Nephron progenitor cell (in vitro differentiated cells): ENCODE measurements at places on chromosomes 11 and 22.
A peak's percentile ranks its signal among the peaks of the same experiment; 100 is the strongest.

GRCh38 chr11:87425391-87425790, 387.7 kb downstream of the TMEM135 start:
- no peaks in the 10 kb centered on the region for H3K4me1 ChIP-seq
- no peak for DNase-seq
- H3K4me3 ChIP-seq, result no peak overlapping the region
- no peak overlapping the region for H3K27ac ChIP-seq

DNA sequence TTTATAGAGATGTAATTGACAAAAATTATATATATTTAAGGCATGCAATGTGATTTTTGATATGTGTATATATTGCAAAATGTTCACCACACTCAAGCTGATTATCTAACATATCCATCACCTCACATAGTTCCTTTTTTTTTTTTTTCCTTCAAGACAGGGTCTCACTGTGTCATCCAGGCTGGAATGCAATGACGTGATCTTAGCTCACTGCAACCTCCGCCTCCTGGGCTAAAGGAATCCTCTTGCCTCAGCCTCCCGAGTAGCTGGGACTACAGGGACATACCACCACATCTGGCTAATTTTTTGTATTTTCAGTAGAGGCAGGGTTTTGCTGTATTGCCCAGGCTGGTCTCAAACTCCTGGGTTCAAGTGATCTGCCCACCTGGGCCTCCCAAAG, 65.1 kb upstream of the SLC35C1 start:
- peaks cover 6% of the 10 kb centered on the region for H3K36me3 ChIP-seq
- peaks cover 10% of the 10 kb centered on the region for H3K4me1 ChIP-seq
- DNase-seq, result no peak
- peaks cover 9% of the 10 kb centered on the region for H3K27me3 ChIP-seq
- H3K27ac ChIP-seq, result no peak overlapping the region

DNA sequence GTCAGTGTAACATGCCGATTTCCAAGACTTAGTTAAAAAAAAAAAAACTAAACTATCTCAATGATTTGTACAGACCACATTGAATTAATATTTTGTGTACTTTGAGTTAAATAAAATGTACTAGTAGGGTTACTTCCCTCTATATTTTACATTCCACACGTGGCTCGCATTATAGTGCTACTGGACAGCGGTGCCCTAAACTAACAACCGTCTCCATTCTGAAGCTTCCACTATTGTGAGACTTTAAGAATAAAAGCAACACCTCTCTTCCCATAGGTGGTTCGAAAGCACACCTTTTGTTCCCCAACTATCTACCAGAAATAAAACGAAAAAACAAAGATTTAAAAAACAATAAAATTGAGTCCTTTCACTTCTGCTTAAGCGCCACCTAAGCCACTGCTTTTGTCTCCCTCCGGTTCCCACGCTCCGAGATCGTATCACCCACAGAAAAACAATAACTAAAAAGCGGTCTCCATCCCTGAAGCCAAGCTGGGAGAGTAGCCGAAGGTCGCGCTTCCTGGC, 380 bp upstream of the TTC17 start:
- peaks cover 17% of the 10 kb centered on the region for H3K36me3 ChIP-seq
- peaks cover 10% of the 10 kb centered on the region for H3K27me3 ChIP-seq
- DNase-seq, result no peak
- H3K4me3 ChIP-seq, result peak overlapping the region; percentile 93
- H3K27ac ChIP-seq, result peak overlapping the region; percentile 65

- no peaks in the 10 kb centered on the region for H3K4me1 ChIP-seq
- H3K4me3 ChIP-seq, result no peak overlapping the region
- no peak for DNase-seq
- no peaks in the 10 kb centered on the region for H3K27me3 ChIP-seq
- no peaks in the 10 kb centered on the region for H3K36me3 ChIP-seq
- no peak overlapping the region for H3K27ac ChIP-seq
These were observed 738.4 kb upstream of the RAG2 start for GRCh38 chr11:37336401-37336800.

GRCh38 chr22:45071618-45072017, 61.8 kb upstream of the PHF21B start:
- H3K36me3 ChIP-seq, result no peaks in the 10 kb centered on the region
- peaks cover 85% of the 10 kb centered on the region for H3K27me3 ChIP-seq
- no peak overlapping the region for H3K4me3 ChIP-seq

- DNase-seq, result no peak
- peaks cover 6% of the 10 kb centered on the region for H3K4me1 ChIP-seq
- H3K36me3 ChIP-seq, result no peaks in the 10 kb centered on the region
- no peak overlapping the region for H3K4me3 ChIP-seq
These were observed 301.8 kb upstream of the FAT3 start for GRCh38 chr11:91922846-91923245.

- H3K4me1 ChIP-seq, result peaks cover 28% of the 10 kb centered on the region
- DNase-seq, result no peak
- peaks cover 8% of the 10 kb centered on the region for H3K36me3 ChIP-seq
- H3K27ac ChIP-seq, result no peak overlapping the region
- H3K4me3 ChIP-seq, result no peak overlapping the region
These were observed 5.0 kb downstream of the TPCN2 start for GRCh38 chr11:69053546-69054396.

- H3K4me1 ChIP-seq, result peaks cover 7% of the 10 kb centered on the region
- DNase-seq, result no peak
- H3K27me3 ChIP-seq, result peaks cover 15% of the 10 kb centered on the region
- H3K36me3 ChIP-seq, result no peaks in the 10 kb centered on the region
These were observed 17.5 kb upstream of the GAL start for GRCh38 chr11:68666849-68667248.

GRCh38 chr11:2522631-2523255, 77.9 kb downstream of the KCNQ1 start:
- no peaks in the 10 kb centered on the region for H3K36me3 ChIP-seq
- peaks cover 33% of the 10 kb centered on the region for H3K27me3 ChIP-seq
- H3K27ac ChIP-seq, result no peak overlapping the region
- H3K4me3 ChIP-seq, result no peak overlapping the region
- peaks cover 23% of the 10 kb centered on the region for H3K4me1 ChIP-seq

DNA sequence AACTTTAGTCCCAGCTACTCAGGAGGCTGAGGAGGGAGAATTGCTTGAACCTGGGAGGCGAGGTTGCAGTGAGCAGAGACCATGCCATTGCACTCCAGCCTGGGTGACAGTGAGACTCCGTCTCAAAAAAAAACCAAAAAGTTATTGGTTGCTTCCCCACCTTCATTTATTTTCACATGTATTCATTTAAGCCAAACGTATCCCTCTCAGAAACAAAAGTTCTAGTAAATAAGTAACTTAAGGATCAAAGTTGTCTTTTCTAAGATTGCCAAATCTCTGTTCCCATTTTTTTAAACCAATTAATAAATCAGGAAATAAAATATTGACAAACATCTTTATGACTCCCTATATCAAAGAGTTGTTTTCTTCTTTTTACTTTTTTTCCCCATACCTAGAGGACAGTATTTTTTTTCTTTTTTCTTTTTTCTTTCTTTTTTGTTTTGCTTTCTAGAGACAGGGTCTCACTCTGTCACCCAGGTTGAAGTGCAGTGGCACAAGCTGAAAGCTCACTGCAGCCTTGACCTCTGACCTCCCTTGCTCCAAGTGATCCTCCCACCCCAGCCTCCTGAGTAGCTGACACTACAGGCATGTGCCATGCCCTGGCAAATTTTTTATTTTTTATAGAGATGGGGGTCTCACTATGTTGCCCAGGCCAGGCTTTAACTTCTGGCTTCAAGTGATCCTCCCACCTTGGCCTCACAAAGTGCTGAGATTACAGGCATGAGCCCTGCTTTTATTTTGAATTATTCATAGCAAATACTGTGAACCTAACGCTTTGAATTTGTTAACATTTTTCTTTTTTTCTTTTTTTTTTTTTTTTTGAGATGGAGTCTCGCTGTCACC, 11.4 kb downstream of the ZFTA start:
- no peak overlapping the region for H3K27ac ChIP-seq
- H3K4me1 ChIP-seq, result peaks cover 20% of the 10 kb centered on the region
- H3K27me3 ChIP-seq, result no peaks in the 10 kb centered on the region
- DNase-seq, result peak; percentile 17
- no peak overlapping the region for H3K4me3 ChIP-seq
- peaks cover 49% of the 10 kb centered on the region for H3K36me3 ChIP-seq

- H3K4me3 ChIP-seq, result no peak overlapping the region
- H3K27ac ChIP-seq, result no peak overlapping the region
- peaks cover 13% of the 10 kb centered on the region for H3K4me1 ChIP-seq
- H3K36me3 ChIP-seq, result peaks cover 59% of the 10 kb centered on the region
- peaks cover 2% of the 10 kb centered on the region for H3K27me3 ChIP-seq
- peak; percentile 47 for DNase-seq
These were observed 18.8 kb downstream of the PRPF19 start for GRCh38 chr11:60887556-60887955.

DNA sequence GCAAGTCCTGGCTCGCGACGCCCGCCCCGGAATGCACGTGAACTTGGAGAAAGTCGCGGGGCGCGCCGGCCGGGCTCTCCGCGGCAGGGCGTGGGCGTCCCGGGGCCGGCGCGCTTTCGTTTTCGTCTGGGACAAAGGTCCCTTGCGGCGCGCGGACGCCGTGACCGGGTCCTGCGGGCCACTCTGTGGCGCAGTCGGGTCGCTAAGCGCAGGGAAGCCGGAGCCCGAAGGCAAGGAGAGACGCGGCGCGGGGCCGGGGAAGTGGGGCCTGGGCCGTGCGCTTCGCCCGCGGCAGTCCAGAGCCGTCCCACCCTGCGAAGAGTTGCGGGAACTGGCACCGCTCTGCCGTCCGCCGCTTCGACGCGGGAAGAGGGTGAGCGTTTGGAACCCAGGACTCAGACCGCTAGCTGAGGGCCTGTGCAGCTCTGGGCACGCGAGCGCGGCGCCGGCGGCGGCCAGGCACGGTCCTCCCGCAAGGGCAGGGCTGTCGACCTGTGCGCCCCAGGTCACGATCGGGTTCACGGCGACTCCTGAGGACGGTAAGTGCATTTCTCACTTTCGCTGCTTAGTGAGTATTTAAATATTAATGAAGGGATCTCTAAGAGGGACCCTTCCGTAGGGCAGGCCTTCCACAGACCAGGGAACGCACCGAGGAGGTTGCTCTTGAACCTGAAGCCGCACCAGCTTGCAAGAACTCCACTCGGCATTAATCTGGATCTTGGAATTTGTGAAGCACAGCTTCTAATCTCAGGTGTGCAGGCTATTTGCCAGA, 78.0 kb upstream of the PPARA start:
- H3K27ac ChIP-seq, result no peak overlapping the region
- H3K36me3 ChIP-seq, result no peaks in the 10 kb centered on the region
- H3K27me3 ChIP-seq, result peaks cover 90% of the 10 kb centered on the region
- peaks cover under 1% of the 10 kb centered on the region for H3K4me1 ChIP-seq
- DNase-seq, result peak; percentile 61
- H3K4me3 ChIP-seq, result peak overlapping the region; percentile 32

DNA sequence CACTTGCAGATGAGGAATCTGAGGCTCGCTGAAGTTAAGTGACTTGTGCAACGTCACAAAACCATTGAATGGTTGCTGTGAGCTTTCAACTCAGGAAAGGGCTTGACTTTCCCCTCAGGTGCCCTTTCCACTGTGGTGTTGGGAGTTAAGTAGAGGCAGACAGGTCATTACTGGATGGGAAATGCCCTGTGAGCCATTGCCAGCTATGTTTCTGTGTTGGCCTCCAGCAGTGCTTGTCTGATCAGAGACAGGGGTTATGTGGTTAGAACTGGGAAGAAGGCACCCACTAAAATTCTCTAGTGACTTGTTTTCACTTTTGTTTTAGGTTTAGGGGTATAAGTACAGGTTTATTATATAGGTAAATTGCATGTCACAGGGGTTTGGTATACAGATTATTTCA, 96.6 kb downstream of the FDX1 start:
- H3K4me3 ChIP-seq, result no peak overlapping the region
- H3K27ac ChIP-seq, result no peak overlapping the region
- H3K4me1 ChIP-seq, result no peaks in the 10 kb centered on the region
- peaks cover 8% of the 10 kb centered on the region for H3K27me3 ChIP-seq
- peaks cover 6% of the 10 kb centered on the region for H3K36me3 ChIP-seq
- DNase-seq, result no peak

- H3K4me1 ChIP-seq, result no peaks in the 10 kb centered on the region
- no peak overlapping the region for H3K27ac ChIP-seq
- H3K36me3 ChIP-seq, result peaks cover 5% of the 10 kb centered on the region
- peaks cover 3% of the 10 kb centered on the region for H3K27me3 ChIP-seq
- H3K4me3 ChIP-seq, result no peak overlapping the region
These were observed 20.1 kb upstream of the SWAP70 start for GRCh38 chr11:9643751-9644150.

DNA sequence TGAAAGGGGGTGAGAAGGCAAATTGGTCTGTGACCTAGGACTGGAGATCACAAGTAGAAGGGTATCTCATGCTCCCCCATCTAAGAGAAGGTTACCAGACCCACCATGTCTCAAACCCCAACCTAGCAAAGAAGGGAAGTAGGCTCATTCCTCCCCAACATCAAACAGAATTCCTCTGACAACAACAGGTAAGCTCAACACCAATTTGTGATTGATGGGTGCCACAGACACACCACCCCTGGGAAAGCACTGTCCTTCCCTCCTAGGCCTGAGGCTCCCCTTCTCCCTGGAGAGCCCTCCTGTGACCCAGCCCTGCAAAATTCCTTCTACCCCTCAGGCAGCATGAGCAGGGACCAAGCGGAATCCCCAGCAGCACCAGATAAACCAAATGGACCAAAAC, 154.3 kb downstream of the BUD13 start:
- no peaks in the 10 kb centered on the region for H3K36me3 ChIP-seq
- H3K27me3 ChIP-seq, result peaks cover 13% of the 10 kb centered on the region
- H3K27ac ChIP-seq, result no peak overlapping the region
- H3K4me3 ChIP-seq, result no peak overlapping the region
- peaks cover 1% of the 10 kb centered on the region for H3K4me1 ChIP-seq

DNA sequence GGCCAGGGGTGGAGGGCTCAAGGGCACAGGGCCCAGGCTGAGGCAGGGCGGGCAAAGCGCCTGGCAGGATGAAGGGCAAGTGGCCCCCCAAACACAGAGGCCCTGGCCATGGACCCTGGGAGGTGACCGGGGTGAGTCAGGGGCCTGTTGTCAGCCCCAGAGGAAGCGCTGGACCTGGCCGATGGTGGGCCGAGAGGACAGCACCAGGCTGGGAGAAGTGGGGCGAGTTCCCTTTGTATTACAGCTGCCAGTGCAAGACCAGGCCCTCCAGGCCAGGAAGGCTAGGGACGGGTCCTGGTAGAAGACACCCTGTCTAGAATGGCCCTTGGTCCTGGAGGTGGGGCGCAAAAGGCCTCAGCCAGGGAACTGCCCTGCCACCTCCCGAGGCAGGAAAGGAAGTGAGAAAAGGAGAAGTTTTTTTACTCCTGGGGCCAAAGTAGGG, 12.8 kb downstream of the CXCR5 start:
- H3K27ac ChIP-seq, result peak overlapping the region; percentile 93
- peaks cover 4% of the 10 kb centered on the region for H3K27me3 ChIP-seq
- H3K4me3 ChIP-seq, result no peak overlapping the region
- peaks cover 13% of the 10 kb centered on the region for H3K36me3 ChIP-seq
- H3K4me1 ChIP-seq, result peaks cover 54% of the 10 kb centered on the region
- DNase-seq, result no peak

GRCh38 chr22:40030758-40031095, 36.0 kb downstream of the FAM83F start:
- DNase-seq, result no peak
- no peak overlapping the region for H3K4me3 ChIP-seq
- H3K36me3 ChIP-seq, result no peaks in the 10 kb centered on the region
- no peak overlapping the region for H3K27ac ChIP-seq
- no peaks in the 10 kb centered on the region for H3K27me3 ChIP-seq

GRCh38 chr11:7599209-7599608, 74.1 kb downstream of the CYB5R2 start:
- peak overlapping the region; percentile 1 for H3K27ac ChIP-seq
- DNase-seq, result no peak
- H3K4me3 ChIP-seq, result no peak overlapping the region
- H3K4me1 ChIP-seq, result peaks cover 57% of the 10 kb centered on the region
- peaks cover 8% of the 10 kb centered on the region for H3K36me3 ChIP-seq
